Astrocyte (in vitro differentiated cells and primary cell): ENCODE measurements at places on chromosomes 12 and 14. TPM values are rescaled to one million over a fixed set of nuclear protein-coding genes. Genes with fewer than 3 reads are reported as not detected.

Gene MYF5
- not detected in 2 replicates for total RNA-seq

Gene C14orf180
- not detected in 2 replicates for total RNA-seq

Gene SPIC
- total RNA-seq = not detected in 2 replicates

Gene HOTAIR
- total RNA-seq = not detected in 2 replicates
